NCI-H460 (cell line): ENCODE measurements at places on chromosomes 11 and 22.

- DNase-seq: no peak
Observed at GRCh38 chr11:45671246-45672171, 6.1 kb upstream of the CHST1 start.

GRCh38 chr11:31910950-31911576 is 99.9 kb upstream of the PAX6 start:
- DNase-seq: no peak

DNA sequence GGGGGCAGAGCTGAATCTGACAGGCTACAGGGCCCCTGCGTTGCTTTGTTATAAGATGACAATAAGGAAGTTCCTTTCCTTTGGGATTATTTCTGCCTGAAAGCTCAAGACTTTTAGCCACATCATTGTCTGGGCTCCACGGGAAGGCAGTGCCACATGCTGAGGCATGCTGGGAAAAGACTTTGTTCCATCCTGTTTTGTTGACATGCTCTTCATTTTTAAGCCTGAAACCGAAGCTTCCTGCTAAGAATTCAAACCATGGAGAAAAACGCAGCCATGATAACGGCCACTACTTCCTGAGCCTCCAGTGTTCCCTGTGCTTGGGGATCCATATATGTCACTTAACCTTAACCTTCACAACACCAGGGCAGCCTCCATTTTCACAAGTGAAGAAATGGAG is 5.5 kb upstream of the TCF20 start:
- no peak for DNase-seq

DNA sequence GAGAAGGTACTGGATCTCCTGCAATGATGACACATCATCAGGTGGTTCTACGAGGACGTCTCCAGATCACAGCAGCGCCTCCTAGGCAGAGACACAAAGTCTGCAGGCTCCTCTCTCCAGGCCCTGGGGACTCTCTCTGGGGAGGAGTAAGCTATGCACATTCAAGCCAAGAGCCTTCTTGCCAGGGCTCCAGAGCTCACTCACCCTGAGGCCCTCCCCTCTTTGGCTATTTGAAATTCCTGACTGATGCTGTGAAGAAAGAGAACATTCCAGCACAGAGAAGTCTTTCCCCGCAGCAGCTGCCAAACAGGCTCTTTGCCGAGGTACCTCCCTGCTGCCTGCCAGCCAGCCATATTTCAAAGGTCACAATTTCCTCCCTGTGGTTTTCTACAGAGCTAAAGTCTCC is 204.9 kb downstream of the CSNK2A3 start:
- no peak for DNase-seq

GRCh38 chr11:107787733-107788132 is 70.9 kb downstream of the SLC35F2 start:
- DNase-seq: no peak
